Activated CD4-positive, CD25-positive, alpha-beta regulatory T cell (primary cell): ENCODE measurements at places on chromosomes 7 and 10.
A peak's percentile ranks its signal among the peaks of the same experiment; 100 is the strongest.

- DNase-seq: no peak
These were observed 2.1 kb downstream of the CAMK1D start for GRCh38 chr10:12351447-12351846.

GRCh38 chr7:139183878-139184338 is 47.1 kb upstream of the UBN2 start:
- DNase-seq: no peak

GRCh38 chr10:90302758-90303481 is 554.9 kb downstream of the HTR7 start:
- DNase-seq: no peak

DNA sequence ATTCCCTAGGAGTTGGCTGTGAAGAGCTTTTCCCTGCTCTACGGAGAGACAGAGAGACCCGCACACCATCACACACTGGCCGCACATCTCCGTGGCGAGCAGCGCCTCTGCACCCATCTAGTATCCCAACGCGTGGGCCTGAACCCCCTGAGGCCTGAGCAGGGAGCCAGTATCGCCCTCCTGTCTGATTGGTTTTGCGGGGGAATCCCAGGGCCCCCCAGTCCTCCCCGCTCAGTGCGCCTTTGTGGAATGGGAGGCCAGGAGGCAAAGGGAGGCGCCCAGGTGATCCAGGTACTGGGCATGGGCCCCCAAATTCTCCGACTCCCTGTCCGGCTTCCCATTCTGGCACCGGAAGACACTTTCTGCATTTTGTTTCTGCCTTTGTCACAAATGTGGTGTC is 344.3 kb downstream of the GLRX3 start:
- DNase-seq: no peak

- no peak for DNase-seq
These were observed 98.0 kb upstream of the FAM171A1 start for GRCh38 chr10:15469111-15469510.

GRCh38 chr7:121313220-121313792 is 15.5 kb upstream of the WNT16 start:
- no peak for DNase-seq

GRCh38 chr7:129671266-129671665 is 59.7 kb downstream of the NRF1 start:
- DNase-seq: no peak

- no peak for DNase-seq
These were observed 805 bp downstream of the ZNF736 start for GRCh38 chr7:64314566-64314965.

GRCh38 chr7:48734695-48735406 is 189.5 kb upstream of the CDC14C start:
- no peak for DNase-seq

- DNase-seq: no peak
These were observed 13.6 kb downstream of the NKX1-2 start for GRCh38 chr10:124436191-124436638.

DNA sequence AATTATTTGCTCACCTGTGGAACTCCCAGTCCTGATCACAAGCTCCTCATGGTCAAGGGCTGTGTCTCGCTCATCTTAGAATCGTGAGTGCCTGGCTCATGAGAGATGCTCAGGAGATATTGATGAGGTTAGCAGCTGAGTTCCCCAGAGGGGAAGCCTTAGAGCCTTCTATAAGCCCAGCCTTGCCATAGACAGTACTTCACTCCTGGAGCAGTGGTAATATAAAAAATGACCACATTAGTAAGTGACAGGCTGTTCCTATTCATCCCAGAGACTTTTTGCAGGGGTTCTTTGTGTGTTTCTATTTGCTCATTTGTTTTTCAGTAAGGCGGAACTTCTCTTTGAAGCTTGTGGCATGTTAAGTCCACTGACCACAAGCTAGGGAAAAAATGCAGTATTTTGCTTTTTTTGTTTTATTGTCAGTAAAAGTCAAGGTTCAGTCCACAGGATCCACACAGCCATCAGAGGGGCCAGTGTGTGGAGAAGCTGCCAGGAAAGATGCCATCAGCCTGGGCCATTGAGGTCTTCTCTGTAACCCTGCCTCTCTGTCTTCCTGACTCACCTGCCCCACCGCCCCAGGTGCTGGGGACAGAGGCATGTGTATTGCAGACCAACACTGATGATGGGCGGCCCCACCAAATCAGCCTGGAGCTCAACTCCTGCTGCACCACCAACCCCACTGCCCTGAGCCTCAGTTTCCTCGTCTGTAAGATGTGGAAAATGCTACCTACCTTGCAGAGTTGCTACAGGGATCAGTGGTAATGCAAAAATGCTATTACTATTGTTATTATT is 36.4 kb upstream of the JCAD start:
- DNase-seq: no peak

GRCh38 chr10:4538016-4538415 is 288.0 kb upstream of the AKR1E2 start:
- no peak for DNase-seq

GRCh38 chr10:6037422-6037821 is 24.7 kb downstream of the IL2RA start:
- DNase-seq: no peak

- DNase-seq: no peak
These were observed 568.8 kb upstream of the PCDH15 start for GRCh38 chr10:55369670-55370420.

- no peak for DNase-seq
These were observed 111.9 kb downstream of the SEMA3D start for GRCh38 chr7:85074992-85075391.

DNA sequence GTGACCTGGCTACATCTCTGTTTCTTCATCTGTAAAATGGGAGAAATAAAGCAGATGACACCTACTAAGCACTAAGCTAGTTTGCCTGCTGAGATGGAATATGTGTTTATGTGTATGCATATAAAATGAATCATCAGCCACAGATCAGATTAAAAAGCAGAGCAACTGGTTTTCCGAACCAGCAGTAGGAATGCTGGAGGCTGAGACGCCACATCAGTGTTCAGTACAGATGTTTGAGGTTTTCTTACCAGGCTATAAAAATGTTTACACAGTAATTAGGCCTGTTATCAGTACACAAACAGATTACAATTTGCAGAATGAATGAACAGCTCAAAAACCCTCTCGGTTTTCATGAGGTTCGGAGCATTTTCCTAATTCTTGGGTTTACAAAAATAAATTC is 85.8 kb downstream of the CALN1 start:
- DNase-seq: no peak

GRCh38 chr7:135169141-135169963 is 1.2 kb downstream of the CYREN start:
- DNase-seq: peak; percentile 16

DNA sequence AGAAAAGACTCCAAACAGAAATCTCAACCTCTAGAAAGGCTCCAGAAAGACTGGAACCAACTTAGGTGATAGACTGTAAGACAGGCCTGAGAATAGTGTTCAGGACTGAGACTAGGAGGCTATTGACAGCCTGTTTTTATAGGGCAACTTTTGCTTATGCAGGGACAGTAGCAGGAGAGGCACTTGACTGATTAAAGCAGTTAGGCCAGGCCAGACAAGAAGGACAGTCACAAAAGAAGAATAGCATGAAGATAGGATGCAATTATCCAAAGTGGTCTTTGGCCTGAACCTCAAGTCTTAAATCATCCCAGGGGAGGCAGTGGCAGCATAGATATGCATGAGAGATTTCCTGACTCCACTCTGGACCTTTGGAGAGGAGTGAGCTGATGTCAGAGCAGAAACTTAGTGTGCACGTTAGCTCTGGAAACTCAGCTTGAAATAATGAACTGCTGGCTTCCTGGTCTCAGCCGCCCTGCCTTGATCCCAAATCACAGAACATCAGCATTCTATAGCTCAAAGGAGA is 290.6 kb downstream of the SORCS3 start:
- DNase-seq: no peak

DNA sequence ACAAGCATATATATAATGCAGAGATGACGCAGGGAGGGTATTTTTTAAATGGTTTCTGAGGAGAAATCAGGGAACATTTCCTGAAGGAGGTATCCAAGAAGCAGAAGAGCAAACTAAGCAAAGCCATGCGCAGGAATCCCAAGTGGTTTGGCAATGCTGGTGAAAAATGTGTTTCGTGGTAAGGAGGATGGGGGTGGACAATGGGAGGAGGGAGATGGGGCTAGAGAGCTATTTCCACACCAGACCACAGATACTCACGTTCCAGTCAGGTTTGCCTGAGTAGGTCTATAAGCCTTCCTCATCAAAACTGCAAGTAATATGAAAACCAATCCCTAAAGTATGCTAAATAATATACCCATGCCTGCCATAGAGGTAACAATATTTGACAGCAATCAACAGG is 223.7 kb upstream of the MKLN1 start:
- no peak for DNase-seq

DNA sequence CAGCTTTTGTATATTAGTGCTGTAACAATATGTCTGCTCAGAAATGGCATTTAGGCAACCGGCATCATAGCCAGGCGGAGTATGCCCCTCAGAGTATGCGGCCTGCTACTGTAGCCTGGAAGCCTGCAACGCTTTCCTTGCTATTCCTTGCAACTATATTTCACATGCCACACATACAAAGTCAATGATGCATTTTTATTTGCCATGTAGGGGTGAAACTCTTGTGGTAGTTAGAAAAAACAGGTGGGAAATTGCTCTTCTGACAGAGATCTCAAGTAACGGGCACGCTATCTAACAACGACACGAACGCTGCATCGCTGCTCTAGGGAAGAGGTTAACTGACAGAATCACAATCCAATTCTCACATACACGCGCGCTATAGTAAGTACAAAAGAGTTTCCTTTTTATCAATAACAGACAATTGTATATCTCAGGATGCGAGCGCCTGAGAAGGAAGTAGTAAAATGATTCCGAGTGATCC is 5.9 kb downstream of the EBF3 start:
- no peak for DNase-seq

- DNase-seq: no peak
These were observed 18.9 kb upstream of the SEMA3D start for GRCh38 chr7:85205754-85206153.

- no peak for DNase-seq
These were observed 107.4 kb downstream of the WDFY4 start for GRCh38 chr10:48792121-48792520.

- no peak for DNase-seq
These were observed 32.7 kb downstream of the DPY19L1 start for GRCh38 chr7:35004531-35005095.

GRCh38 chr10:22810643-22811465 is 96.5 kb upstream of the PIP4K2A start:
- DNase-seq: no peak
